ENCODE measurements at places on chromosomes 1 and 21.

DNA sequence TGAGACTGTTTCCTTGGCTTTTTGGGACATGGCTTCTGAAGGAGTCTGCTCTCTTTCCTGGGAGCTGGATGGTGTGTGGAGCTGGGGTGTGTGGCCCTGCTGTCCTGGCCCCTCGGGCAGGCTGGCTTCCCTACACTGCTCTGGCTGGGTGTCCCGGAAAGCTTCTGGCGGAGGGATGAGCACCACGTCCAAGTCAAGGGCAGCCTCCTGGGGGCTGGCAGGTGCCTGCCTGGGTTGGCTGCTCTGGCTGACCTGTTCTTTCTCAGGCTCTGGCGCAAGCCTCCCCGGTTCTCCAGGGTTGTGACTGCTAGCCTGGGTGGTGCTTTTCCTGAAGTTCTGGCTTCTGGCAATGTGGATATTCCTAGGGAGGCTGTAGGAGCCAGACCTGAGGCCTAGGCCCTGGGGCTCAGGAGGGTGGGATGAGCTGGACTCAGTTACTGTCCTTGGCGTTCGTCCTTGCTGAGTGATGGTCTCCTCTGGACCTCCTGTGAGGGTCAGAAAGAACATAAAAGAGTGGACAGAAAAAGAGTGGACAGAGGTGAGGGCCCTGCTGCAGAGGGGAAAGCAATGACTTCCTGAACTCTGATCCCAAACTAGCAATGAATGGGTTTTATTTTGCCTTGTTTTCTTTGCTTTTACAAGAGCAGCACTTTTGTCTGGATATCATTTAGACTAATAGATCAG is 9.4 kb downstream of the C1orf116 start:
- DNase-seq: no peak

- DNase-seq: no peak
These were observed 105.8 kb downstream of the OMA1 start for GRCh38 chr1:58440696-58441095.

DNA sequence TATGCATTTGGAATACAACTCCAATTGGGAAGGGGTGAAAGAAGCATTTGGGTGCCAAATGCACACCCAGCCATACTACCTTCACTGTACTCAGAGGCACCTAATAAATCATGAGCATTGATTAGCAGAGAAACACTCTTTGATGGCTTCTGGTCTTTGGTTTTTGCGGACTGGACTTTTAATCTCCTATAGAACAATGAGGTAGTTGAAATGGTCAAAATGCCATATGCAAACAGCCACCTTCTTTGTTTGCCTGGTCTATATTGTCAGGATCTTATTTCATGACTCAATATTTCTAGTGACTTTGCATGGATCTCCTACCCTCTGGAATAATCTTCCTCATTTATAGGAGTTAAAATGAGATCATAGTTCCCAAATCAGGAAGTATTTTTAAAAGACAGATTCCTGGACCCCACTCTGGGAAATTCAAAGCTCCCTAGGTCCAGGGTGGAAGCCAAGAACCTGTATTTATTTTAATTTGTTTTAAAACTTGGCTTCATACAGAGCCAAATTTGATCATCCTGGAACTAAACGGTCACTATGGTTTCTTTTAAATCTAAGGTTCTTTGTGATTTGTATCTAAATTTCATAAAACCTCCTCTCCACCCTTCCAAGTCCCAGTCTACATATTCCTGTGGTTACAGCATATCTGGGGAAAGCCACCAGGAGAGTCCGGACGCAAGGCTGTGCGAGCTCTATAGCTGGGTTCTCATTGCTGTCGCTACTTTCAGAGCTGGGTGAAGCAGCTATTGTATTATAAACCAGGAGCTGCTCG is 8.7 kb downstream of the FAM3B start:
- DNase-seq: no peak

DNA sequence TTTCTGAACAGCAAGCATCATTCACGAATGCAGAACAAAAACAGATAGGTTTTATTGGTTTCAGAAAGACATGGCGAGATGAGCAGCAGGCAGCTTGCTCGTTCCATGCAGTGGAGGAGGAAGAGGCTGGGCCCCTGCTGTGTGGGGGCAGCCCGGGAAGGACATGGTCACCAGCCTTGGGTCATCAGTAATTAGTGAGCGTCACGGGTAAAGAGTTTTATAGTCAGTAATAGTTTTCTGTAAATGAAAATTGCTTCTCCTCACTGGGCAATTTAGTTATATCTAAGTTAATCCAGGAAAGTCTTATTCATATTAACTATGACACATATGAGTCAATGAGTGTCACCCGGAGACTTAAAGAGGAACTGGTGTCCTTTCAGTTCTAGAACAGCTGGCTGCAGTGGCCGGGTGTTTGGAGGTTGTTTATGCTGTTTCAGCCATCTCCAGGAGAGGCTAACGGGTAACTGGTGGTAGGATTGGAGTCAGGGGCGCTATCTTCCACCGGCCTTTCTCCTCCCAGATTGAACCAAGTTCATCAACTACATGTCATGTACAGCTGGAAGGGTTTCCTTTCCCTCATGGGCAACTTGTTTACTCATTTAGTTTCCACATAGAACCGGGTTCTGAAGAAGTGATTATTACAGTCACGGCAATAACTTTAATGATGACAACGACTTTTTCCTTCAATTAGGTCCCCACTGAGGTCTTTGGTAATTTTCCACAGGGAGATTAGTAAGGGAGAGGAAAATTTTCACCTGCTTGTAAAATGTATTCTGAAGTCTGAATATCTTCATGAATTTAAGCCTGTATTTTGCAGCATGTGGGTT is 34.6 kb upstream of the SLC45A1 start:
- no peak for DNase-seq

DNA sequence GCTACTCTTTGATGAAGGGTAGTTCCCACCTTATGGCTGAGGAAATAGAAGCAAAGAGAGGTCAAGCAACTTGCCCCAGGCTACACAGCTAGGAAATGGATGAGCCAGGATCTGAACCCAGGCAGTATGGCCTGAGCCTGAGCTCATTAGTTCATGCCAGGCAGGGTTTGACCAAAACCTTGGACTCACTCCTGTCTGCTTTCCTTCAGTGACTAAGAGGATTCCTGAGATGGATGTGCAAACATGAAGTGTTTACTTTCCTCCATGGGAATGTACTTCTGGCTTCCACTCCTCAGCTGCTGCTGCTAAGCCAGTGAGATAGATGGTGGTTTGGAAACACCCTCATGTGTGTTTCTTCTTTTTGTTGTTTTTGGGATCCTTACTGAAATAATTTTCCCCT is 35.1 kb upstream of the ERRFI1 start:
- no peak for DNase-seq

DNA sequence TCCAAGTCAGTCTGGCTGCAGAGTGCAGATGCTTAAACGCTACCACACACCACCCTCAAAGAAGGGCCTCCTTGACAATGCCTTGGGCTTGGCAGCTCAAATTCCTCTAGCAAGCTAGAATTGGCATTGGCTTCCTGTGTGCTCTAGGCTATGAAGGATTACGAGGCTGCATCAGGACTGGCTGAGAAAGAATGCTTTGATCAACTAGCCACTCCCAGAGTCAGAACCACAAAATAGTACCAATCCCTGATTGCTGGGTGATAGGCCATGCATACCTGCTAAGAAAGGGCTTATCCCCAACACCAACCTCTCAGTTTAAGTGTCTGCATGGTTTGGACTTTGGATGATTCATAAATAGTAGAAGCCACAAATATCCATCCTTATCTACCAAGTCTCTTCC is 504.9 kb downstream of the OMA1 start:
- DNase-seq: no peak

DNA sequence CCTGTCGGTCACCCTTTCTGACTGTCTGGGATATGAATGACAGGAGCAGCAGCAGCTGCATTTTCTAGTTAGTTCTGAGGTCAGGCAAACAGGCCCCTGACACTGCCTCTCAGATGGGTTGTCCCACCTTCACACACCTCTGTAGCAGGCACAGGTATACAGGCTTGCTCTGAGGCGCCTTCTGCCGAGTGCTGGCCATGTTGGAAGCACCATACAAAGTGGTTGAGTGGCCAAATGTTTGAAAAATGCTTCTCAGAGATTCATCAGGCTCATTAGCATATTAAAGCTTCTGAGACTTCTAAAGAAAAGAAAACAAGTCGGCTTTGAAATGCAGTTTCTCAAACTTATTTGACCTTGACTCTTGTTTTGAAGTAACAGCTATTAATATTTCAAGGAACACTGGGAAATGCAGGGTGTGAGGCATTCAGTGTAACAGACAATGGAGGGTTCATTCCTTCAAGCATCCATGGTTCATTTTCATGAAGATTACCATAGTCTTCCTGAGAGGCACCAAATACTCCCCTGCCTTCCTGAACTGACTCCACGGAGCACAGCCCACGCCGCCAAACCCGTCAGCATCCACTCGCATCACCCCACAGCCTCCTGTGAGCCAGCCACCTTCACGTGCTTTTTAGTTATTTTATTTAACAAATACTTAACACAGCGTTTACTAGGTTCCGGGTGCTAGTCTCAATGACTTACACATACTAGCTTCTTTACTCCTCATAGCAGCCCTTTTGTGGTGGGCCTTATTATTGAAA is 81.8 kb downstream of the KCNN3 start:
- DNase-seq: no peak

- no peak for DNase-seq
These were observed 210.0 kb upstream of the FOXD3 start for GRCh38 chr1:63112155-63112900.

DNA sequence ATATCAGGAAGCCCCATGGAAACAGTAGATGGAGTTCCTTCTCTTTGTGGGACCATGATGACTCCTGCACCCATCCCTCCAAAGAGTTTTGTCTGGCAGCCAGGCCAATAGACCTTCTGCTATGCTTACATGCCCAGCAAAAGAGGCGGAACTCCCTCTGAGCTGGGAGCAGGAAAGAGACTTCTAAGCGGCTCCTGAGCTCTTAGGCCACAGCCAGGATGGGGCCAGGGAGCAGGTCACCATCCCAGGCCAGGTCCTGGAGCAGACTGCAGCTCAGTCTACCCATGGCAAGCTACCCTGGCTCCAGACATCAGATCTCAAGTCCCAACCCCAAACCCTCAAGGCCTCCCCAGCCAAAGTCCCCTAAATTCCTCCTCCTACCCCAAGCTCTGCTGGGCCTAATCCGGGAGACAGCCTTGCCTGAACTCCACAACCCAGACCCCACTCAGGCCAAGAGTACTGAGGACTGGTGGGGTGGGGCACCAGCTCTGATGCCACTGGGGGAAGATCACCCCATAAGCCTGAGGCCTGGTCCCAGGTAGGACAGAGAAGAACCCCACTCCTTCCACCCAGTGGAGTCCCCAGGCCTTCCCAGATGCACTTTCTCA is 387.9 kb downstream of the MATN1 start:
- no peak for DNase-seq

DNA sequence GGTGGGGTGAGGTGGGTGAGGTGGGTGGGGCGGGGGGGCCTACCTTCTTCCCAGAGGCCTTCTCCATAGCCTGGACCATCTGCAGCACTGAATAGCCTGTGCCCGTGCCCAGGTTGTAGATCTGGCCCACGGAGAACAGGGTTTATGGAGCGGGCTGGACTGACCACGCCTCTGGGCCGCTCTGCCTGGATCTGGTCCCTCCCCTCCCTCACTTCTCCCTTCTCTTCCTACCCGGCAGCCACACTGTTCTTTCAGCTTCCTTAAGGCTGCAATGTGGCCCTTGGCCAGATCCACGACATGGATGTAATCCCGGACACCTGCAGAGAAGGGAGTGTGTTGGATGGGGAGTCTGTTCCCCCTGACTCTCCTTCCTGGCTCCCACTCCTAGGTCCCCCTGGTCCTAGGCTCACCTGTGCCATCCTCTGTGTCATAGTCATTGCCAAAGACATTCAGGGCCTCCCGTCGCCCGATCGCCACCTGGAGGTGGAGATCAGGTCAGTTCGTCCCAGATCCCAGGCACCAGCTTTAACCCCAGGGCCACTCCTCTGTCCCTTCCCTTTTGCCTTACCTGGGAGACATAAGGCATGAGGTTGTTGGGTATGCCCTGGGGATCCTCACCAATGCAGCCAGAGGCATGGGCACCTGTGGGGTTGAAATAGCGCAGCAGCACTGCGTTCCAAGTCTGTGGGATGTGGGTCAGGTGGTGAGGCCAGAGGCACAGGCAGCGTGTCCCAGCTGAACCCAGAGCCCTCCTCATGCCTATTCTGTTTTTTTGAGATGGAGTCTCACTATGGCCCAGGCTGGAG is 3.9 kb downstream of the GALE start:
- no peak for DNase-seq

GRCh38 chr1:71351438-71351837 is 270.6 kb upstream of the ZRANB2 start:
- no peak for DNase-seq

DNA sequence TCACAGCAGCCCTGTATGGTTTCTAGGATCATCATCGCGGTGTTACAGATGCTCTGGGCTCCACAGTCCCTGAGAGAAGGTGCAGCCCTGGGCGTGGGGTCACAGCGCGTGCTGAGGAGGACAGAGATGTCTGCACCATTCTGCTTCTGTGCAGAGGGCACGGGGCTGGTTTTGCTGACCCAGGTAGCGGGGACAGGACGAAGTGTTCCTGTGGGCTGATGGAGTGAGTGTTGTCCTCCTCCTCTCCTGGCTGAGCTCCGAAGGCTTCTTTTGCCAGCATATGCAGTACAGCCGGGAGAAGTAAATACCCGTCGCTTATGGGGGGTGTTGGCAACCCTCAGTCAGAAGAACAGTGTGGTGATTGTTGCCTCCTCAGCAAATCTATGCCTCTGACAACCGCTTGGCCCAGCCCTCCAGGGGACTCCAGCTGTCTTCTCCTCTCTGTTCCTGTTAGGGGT is 101.5 kb downstream of the DDX20 start:
- no peak for DNase-seq

- DNase-seq: peak; percentile 80
These were observed 53.2 kb upstream of the TMEM51 start for GRCh38 chr1:15100121-15100879.

- no peak for DNase-seq
These were observed 246.4 kb upstream of the PTBP2 start for GRCh38 chr1:96474985-96475743.

DNA sequence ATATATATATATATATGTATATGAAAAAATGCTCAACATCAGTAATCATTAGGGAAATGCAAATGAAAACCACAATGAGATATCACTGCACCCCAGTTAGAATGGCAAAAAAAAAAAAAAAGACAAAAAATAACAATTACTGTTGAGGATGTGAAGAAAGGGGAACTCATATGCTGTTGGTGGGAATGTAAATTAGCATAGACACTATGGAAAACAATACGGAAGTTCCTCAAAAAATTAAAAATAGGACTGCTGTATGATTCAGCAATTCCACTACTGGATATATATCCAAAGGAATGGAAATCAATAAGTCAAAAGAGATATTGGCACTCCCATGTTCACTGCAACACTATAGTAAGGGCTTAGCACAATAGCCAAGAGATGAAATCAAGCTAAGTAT is 41.5 kb upstream of the CTBS start:
- no peak for DNase-seq

GRCh38 chr1:154186177-154186576 is 5.7 kb downstream of the TPM3 start:
- DNase-seq: peak; percentile 87
